T-helper 9 cell (primary cell): ENCODE measurements at places on chromosomes 6 and 20.

DNA sequence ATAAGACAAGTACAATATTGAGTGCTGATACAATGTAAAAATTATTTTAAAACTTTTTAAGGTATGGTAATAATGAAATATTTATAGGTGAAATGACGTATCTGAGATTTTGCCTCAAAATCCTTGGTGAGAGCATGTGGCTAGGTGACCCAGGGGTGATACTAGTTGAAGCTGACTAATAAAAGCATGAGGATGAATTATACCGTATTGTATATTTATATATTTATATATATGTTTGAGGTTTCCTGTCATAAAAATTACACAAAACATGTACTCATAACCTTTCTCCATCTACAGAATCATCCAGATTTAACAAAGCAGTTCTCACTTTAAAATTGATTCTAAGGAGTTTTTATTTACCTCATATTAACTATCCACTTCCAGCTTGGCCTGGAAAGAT is 358.1 kb downstream of the CDKAL1 start:
- DNase-seq: no peak

DNA sequence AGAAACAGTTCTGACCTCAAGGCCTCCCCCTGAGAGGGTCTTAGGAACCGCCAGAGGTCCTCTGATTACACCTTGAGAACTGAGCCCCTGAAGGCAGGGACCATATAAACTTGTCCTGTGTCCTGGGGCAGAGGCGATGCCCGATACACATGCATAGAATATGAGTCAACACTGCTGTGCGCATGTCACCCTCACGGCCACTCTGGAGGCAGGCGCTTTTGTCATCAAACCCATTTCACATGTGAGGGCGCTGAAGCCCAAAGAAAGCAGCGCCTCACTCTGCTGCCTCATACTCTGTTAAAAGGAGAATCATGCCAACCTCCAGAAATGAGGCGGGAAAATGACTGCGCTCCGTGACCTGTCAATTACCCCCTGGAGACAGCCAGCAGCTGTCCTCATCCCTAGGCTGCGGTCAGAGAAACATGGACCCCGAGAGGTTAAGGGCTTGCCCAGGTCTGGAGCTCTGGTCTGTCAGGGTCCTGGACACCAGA is 158.3 kb downstream of the GRM4 start:
- DNase-seq: no peak

DNA sequence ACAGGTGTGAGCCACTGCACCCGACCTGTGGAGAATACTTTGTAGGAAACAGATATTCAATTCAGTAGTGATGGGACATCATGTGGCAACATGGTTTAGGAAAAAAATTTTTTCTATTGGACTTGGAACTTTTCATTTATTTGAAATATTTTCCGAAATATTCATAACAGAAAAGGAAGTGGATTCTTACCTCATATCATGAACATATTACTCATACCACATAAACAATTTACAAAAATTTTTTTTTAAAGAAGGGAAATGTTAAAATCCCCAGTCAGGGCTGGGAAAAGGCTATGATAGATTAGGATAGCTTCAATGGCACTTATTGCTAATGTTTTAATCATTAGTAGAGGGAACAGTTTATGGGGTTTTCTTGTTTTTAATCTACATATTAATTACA is 6.8 kb upstream of the ALDH8A1 start:
- no peak for DNase-seq

- no peak for DNase-seq
These were observed 18.2 kb downstream of the DSE start for GRCh38 chr6:116388924-116389323.

DNA sequence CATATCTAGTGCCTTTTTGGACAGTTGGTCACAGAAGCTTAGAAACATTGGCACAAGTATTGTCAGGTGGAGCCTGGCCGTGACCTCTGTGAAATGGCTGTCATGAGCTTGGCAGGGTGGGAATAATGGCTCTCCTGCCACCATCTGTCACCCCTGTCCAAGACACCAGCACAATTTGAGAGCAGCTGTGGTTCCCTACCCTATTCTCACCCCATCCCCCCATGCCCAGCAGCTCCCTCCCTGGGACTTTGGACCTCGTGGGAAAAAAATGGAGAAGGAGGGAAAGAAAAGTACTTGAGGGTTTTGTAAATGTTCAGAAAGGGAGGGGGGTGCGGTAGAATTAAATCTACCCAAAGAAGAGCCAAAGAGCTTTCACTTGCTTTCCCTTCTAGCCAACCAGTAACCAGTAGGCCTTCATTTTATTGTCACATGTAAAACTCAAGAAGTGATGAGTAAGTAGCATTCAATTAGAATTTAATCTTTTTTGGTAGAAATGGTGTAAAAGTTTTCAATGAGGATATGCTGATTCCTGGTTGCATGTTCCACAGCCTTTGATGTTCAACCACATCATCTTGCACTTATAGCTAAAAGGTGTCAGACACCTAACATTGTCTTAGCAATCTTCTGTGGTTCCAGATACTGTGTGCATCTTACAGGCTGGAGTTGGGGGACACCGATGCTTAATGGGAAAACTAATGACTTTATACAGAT is 263.5 kb upstream of the TAB2 start:
- no peak for DNase-seq

DNA sequence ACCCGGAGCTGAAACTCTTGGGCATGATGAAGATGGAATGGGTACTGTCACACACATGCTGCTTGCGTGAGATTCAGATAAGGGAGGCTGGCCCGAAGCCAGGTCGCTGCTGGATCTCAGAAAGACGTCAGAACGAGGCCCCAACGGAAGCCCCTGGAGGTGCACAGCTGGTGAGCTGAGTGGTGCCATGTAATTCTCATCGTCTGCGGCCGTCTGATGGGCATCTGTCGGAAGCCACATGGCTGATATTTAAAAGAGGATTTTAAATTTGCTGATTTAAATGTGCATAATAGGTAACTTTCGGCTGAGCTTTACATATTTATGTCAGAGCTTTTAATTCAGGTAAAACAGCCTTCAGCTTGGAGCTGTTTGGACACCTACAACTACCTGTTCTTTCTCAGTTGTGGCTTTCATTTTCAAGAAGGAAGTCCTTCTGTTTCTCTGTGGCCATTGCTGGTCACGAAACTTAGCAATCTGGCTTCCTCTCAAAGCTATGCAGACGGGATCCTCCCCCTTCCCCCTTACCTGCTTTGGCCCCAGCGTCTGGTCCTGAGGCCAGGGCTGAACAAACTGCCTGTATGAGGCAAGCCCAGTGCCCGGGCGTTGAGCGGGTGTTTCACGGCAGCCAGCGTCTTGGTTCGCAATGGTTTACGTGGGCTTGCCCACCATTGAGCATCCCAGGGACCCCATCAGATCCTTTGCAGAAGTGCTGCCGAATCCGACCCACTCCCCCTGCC is 9.2 kb downstream of the SLCO4A1 start:
- DNase-seq: peak; percentile 81

- DNase-seq: no peak
These were observed 110.4 kb upstream of the SCAF8 start for GRCh38 chr6:154622618-154623336.

DNA sequence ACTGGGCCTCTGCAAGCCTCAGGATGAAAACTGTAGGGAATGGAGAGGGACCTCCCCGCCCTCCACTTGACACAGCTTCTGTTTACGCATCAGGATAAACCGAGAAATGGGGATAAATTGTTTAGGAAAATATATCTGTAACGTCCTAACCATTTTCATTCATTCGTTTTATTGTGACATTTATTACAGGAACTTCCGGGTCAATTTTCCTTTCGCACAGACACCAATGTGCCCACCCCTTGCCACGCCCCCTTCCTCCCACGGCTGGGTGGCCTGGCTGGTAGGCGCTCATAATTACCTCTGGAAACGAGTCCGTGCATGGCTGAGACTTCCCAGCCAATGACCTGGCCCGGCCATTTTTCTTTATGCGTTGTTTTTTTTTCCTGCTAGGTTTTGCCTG is 96.1 kb downstream of the BMP7 start:
- no peak for DNase-seq

GRCh38 chr6:7271205-7271534 is 41.8 kb downstream of the SSR1 start:
- no peak for DNase-seq

GRCh38 chr6:136921381-136921935 is 643 bp upstream of the SLC35D3 start:
- DNase-seq: no peak

- DNase-seq: no peak
These were observed 25.9 kb downstream of the MRS2 start for GRCh38 chr6:24428615-24429014.

GRCh38 chr6:23655525-23655924 is 470.5 kb upstream of the NRSN1 start:
- no peak for DNase-seq

DNA sequence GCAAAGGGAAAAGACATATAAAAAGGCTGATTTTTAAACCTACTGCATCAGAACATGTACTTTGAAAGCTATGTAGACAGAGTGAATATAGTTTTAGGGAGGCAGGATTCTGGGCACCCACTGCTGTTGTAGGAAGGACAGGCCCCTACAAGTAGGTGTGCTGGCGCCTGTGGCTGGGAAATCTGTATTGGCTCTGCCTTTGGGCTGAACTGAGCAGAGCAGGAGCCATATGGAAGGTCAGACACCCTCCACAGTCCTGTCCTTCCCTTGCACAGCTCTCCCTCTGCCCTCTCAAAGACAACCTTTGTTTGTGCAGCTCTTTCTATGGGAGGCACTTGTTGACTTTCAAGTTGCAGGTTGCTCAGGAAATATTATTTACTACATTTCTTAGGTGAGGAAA is 18.4 kb upstream of the ULBP3 start:
- no peak for DNase-seq

DNA sequence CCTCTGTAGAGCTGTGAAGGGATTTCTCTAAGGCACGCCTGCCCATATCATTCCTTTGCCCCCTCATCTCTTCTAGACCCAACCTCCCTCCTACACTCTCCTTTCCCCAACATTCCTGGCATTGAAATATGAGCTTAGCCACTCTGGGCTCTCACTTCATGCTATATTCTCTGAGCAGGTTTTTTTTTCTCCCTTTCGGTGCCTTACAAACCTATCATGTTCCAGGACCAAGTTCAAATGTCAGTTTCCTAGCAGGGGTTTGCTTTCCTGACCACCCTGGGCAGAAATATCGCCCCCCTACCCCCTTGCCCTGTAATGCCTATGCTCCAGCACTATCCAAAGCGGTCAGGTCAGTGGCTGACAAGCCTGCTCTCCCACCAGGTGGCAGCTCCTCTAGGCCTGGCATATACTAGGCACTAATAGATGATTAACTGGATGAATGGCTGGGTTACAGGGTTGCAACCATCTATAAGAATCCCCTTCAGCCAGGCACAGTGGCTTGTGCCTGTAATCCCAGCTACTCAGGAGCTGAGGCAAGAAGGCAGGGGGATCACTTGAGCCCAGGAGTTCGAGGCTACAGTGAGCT is 25.7 kb upstream of the AAR2 start:
- no peak for DNase-seq

DNA sequence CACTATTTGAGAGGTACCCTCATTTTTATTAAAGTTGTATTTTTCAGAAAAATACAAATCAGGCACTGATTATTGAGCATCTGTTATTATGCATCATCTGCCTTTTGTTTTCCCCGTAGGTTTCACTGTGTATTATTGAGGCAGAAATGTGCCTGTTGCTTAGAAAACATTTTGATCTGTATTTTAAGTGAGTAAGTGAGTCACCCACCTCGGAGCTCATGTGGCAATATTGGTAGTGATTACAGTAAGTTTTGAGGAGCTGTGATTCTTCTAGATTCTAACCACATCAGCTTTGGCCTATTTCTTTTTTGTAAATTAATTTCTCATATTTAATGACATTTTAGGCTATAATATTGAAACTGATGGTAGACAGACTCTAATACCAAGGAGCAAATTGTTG is 59.6 kb upstream of the LAMP5 start:
- no peak for DNase-seq

DNA sequence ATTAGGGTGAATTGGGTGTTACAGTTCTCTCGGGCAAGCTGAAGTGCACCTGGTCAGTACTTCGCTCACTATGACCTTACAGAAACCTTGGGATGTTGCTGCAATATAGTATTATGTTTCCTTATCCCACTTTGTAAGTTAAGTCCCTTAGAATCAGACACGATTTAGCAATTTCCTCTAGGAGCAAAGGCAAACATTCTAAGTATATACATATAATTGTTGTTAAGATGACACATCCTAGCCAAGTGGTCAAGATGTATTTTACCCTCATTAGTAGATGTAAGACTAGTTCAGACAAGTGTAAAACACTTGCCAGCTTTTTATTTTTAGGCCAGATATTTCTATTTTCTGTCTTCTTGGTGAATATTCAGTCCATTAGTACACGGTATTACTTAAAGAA is 31.1 kb upstream of the RGS17 start:
- no peak for DNase-seq

GRCh38 chr6:87001494-87001893 is 64.2 kb downstream of the HTR1E start:
- DNase-seq: no peak

GRCh38 chr20:22223236-22223635 is 361.1 kb downstream of the FOXA2 start:
- no peak for DNase-seq

DNA sequence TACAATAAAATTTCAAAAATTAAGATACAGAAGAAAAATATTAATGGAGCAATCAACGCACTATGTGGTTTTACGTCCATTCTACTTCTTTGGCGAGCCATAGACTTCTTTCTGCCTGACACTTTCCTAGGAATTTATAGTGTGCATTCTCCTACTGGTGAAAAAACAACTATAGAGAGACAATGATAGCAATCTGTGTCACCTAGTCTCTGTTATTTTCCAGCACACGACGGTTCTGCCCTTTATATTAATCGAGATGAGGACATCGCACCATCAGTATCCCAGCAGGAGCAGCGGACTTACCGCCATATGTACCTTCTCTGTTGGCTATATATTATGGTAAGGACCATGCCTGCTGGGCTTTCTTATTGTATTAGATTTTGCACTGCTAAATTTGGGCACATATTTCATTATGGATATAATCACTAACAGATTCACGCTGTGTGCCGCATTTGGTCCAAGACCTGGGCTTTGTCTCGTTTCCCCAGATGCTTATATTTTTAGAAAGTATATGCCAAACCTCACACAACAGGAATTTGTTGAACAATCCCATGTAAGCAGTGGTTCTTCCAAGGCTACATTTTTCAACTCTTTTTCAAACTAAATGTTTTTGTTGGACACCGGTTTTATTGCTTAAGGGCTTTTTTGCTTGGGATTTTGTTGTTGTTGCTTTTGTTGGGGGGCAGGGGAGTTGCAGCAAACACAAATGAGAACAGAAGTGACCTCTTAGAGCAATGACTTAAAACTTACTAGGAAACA is 166.4 kb downstream of the ADAT2 start:
- DNase-seq: no peak

- no peak for DNase-seq
These were observed 37.6 kb downstream of the ZMYND8 start for GRCh38 chr20:47318586-47319516.

- DNase-seq: no peak
These were observed 202.1 kb upstream of the CNR1 start for GRCh38 chr6:88368071-88368787.

GRCh38 chr6:41687501-41688175 is 47.8 kb downstream of the TFEB start:
- DNase-seq: no peak
